ENCODE measurements at places on chromosomes 6 and 20.
A peak's percentile ranks its signal among the peaks of the same experiment; 100 is the strongest.

GRCh38 chr6:75350808-75351207 lies 66.2 kb upstream of the TMEM30A start:
- DNase-seq: no peak

GRCh38 chr20:49894073-49894470 lies 21.3 kb downstream of the SPATA2 start:
- no peak for DNase-seq

DNA sequence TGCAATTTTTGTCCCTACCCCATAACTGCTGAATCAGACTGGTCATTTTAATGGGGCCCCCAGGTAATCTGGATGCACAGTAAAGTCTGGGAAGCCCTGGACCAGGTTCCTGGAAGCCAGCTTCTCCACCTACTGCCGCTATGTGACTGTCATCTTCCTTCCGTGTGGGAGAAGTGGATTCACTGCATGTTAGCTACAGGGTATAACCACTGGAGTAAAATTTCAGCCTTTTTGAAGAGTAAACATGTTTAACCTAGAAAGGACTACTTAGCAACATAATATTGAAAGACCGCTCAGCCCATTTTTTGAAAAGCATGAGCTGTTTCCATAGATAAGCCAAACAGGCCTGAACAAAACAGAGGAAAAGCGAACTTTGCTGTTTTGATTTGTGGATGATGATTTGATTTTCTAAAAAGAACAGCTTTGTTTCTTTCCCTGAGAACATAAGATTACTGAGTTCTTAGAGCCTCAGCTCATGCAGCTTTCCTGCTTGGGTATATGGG lies 208.1 kb downstream of the PLCB4 start:
- DNase-seq: no peak

GRCh38 chr20:23125159-23125558 lies 39.0 kb upstream of the CD93 start:
- no peak for DNase-seq

- no peak for DNase-seq
Observed at GRCh38 chr20:34337544-34337943, 25.5 kb upstream of the ITCH start.

- DNase-seq: no peak
Observed at GRCh38 chr6:32885698-32886286, 31.8 kb downstream of the PSMB9 start.

DNA sequence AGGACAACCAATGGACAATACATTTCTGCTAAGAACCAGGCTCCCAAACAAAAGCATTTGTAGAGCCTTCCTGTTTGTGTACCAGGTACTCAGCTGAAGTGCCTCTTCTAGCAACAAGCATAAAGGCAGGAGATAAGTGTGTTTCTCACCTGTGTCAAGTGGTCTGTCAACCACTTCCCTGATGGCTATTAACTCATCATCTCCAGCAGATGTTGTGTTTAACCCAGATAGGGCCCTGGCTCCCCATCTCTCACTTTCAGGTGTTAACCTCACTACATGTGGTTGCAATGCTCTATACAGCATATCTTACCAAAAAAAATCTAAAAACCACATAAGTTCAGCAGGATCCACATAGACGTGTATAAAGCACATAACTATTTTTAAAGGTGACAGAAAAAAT lies 9.6 kb upstream of the IL17A start:
- DNase-seq: no peak

GRCh38 chr20:51688600-51689244 lies 79.5 kb downstream of the ATP9A start:
- DNase-seq: no peak

DNA sequence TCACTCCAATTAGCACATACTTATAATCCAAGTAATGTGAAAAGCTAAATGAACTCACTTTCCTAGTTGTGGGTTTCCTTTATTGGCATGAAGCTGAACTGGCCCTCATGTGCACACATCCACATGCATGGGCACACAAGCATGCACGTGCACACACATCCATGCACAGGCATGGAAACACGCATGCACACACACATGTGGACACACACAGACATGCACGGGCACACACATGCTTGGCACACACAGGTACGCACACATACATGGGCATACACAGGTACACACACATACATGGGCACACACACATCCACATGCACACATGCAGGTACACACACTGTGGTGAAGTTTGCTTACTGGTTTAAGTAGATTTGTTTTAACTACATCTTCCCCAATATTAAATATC lies 23.8 kb downstream of the SYNDIG1 start:
- DNase-seq: no peak

DNA sequence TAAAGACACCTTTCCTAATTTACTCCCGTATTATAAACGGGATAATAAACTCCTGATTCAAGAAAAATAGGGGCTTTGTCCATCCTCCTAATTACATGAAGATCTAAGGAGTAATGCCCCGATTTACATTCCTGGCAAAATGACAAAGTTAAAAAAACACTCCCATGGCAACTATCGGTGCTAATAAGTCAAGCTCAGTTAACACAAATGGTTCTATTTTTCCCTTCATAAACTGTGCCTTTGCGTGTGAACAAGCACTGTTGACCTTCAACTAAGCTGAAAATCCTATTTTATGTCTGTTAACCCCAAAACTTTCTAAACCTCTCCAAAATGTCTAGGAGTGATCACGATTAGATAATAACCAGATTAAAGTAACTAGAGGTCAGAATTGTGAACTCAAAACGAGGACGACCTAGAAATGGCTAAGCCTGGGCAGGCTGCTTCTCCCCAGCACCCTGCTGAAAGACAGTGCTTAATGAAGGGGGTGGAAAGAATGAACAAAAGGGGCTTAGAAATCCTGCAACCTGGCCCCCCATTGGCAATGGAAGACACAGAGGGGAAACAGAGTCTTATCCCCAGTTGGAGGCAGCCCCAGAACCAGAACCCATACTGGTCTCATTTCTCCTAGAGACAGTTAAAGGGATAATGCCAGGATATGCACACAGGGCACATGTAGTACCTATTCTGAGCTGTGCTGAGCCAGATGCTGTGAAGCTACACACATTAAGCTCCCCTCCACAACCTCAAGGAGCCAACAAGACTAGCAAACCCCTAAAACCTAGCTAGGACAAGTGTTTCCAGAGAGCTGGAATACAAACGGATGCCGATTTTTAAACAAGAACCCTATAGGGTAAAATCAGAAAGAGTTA lies 23.0 kb downstream of the SLC23A2 start:
- DNase-seq: no peak

DNA sequence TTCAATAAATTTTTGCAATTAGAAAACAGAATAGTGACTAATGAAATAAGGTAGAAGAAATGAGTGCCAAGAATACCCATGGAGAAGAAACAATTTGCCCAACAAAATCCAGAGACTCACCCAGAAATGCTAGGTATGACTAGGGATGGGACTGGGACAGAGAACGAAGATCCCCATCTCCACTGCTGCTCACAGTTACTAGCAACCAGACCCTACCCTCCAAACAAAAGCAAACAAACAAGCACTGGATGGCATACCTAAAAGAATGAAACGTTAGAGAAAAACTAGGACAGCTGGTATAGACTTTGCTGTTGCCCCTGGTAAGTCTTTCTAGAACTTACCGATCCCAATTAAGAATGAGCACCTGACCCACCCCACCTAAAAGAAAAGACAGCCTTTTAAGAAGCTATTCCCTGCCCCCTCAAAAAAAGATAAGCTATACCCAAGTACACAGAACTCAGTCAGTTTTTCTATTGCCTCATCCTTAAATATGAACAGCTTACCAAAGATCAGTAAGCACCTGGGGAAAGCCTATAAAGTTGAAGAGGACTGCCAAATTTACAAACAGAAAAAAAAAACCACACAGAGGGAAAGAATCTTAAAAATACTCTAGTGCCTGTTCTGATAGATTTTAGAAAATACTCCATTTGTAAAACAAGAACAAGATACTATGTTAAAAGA lies 31.7 kb downstream of the REPS1 start:
- no peak for DNase-seq

DNA sequence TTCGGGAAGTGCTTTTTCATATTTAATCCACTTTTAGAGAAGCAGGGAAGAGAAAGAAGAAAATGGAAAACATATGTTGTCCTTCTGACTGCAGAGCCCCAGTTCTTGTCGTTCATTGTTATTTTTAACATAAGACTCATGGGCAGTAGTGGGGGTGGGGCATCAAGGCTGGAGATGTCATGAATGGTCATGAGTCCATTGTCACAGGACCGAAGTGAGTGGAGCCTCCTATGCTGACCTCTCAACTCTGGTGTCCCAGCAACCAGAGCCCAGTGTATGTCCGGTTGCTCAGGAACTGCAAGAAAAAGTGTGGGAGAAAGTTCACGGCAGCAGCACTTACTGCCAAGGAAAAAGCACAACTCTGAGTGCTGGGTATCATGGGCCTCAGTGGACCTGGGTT lies 108.6 kb downstream of the BANF2 start:
- no peak for DNase-seq

DNA sequence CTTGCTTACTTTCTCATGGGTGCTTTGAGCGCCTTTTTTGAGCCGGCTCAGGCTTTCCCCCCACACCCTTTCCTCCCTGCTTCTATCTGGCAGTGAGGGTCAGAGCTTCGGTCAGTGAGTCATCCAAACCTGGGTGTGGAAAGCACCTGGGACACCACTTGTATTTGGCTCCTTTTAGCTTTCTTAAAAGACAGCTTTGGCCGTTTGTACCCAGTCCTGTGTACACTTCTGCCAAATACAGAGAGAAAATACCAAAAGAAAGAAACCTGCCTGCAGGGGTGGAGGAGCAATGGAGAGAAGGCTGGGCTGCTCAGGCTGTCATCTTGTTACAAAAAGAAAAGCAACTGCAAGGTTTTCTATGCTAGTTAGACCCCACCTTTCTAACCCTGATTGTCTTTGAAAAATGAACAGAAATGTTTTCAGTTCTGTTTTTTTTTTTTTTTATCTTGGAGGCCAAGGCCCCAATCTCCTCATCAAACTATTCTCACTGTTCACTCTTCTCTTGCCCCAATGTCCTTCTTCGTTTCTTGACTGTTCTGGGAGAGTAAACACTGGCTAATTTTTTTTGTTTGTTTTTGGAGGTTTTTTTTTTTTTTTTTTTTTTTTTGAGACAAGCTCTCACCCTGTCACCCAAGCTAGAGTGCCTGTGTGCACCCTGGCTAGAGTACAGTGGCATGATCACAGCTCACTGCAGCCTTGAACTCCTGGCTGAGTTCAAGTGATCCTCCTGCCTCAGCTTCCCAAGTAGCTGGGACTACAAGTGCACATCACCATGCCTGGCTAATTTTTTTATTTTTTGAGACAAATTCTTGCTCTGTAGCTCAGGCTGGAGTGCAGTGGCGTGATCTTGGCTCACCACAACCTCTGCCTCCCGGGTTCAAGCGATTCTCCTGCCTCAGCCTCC lies 76.4 kb downstream of the SSR1 start:
- no peak for DNase-seq

DNA sequence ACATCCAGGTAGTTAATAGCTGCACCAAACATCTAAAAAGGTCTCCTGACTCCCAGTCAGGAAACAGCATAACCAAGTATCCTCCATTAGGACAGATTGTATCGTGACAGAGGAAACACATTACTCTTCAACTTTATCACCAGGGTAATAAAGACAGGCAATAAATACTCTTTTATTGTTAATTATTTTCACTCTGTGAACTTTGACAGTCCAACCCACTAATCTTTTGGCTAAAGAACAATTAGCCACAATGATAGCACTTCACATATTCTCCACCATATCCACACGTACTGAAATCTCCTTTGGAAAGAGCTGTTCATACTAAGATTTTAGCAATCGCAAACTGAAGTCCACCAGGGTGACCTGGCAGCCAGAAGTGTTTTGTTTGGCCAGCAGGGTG lies 46.4 kb downstream of the ARHGAP18 start:
- DNase-seq: no peak

DNA sequence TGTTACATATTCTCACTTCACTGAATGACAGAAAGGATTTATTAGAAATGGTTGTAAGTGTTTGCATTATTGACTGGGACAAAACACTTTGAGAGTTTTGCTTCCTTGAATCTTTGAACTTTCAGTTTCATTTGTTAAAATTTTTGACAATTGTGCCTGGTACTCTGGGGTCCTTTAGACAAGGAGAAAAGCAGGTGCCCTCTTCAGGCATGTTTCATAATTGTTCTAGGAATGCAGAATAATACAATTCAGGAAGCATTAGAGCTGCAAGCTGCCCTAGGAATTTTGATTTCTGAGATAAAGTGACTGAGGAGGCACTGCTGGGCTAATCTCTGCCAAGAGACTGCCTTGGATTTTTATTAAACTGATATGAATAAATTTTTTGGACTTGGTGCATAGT lies 49.7 kb downstream of the TOP1 start:
- no peak for DNase-seq

DNA sequence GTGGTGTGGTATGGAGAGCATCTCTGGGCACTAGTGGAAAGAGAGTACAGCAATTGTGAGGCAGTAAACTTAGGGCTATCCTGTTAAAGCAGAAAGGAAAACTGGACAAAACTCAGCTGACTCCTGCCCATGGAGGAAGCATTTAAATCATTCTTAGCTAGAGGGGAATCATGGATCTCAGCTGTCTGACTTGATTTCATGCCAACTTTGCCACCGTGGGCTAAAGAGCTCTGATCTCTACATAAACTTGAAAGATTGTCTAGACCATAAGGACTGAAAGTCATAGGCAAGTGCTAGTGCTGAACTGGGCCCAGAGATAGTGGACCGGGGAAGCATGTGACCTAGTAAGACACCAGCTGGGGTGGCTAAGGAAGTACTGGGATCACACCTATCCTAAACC lies 651.8 kb downstream of the COL12A1 start:
- no peak for DNase-seq

GRCh38 chr20:61754976-61755778 lies 310.5 kb downstream of the TAF4 start:
- no peak for DNase-seq

GRCh38 chr20:18138266-18138582 lies 561 bp downstream of the KAT14 start:
- no peak for DNase-seq

DNA sequence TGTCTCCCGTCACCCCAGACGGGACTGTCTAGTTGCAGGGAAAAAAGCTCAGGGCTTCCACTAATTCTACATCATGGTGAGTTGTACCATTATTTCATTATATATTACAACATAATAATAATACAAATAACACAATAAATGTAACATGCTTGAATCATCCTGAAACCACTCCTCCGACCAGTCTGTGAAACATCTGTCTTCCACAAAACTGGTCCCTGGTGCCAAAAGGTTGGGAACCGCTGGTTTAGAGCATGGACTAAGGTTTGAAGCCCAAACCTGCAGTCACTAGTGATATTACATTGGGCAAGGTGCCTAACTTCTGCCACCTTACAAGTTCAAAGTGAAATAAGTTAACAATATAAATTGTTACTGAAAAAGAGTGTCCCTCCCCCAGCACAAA lies 175.7 kb downstream of the PDE10A start:
- DNase-seq: no peak

- no peak for DNase-seq
Observed at GRCh38 chr6:74250161-74250818, 554.3 kb downstream of the CD109 start.

GRCh38 chr6:124793398-124793797 lies 168.8 kb upstream of the RNF217 start:
- DNase-seq: no peak

- no peak for DNase-seq
Observed at GRCh38 chr6:15819841-15820240, 157.0 kb upstream of the DTNBP1 start.

GRCh38 chr20:25987073-25987927 lies 290.6 kb upstream of the ZNF337 start:
- peak; percentile 35 for DNase-seq

Data from activated CD4-positive, alpha-beta T cell treated with anti-CD3 and anti-CD28 coated beads, Interleukin-2, amount 50 U/mL, for 24 hours (primary cell).